ENCODE measurements at places on chromosomes 2 and 18.

DNA sequence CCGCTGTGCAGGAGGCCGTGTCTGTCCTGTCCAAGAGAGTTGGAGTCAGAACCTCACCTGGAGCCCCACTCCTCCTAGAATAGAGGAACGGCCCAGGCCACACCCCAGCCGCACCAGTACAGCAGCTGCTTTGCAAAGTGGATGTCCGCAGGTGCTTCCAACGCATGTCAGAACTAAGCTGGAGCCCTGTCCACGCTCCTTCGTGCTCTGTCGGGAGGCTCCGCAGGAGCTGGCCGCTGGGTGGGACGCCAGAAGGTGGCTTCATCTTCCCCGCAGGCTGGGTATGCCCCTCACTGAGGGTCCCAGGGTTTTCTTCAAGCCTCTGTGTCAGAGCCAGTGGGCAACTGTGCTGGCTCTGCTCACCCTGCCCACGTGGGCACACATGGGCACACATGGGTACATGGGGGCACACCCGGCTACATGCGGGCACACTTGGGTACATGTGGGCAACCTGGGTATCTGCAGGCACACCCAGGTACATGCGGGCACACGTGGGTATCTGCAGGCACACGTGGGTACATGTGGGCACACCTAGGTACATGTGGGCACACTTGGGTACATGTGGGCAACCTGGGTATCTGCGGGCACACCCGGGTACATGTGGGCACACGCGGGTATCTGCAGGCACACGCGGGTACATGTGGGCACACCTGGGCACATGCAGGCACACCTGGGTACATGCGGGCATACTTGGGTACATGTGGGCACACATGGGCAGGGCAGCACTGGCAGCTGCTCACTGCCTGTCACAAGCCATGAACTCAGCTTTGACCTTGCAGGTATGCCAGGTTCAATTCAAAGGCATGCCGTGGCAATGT lies 67.1 kb upstream of the CTDP1 start:
- DNase-seq, result no peak

DNA sequence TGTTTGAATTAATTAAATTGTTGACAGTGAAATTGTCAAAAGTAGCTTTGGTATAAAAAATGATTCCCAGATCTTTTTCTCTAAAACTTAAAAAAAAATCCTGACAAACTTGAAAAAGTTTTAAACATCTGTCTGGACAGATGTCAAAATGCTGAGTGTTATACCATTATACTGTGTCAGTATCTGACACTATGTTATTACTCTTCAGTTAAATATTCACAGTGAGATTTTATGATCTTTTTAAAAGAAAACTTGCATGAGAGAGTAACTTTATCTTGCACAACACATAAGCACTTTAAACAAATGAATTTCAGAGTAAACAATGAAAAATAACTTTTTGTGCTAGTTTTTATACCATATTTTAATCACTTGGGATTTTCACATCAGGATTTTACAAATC lies 167.4 kb downstream of the MEIS1 start:
- no peak for DNase-seq

- no peak for DNase-seq
Observed at GRCh38 chr2:46091004-46091403, 206.2 kb upstream of the EPAS1 start.

DNA sequence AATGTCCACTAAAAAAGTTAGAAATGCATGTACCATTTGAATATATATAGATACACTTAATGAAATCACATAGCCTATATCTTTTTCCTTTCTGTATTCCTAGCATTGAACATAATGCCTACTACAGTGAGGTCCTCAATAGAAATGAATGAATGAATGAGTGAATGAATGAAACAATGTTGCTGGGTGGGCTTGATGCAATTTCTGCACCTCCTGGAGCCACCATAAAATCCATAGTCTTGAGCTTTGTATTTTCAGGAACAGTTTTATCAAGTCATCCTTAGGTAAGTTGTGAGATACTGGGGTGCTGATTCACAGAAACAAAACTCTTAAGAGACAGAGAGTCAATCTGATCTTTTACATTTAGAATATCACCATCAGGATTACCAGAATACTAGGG lies 3.3 kb downstream of the CFAP53 start:
- no peak for DNase-seq

- DNase-seq, result no peak
Observed at GRCh38 chr2:165196411-165196810, 7.4 kb downstream of the SCN3A start.

DNA sequence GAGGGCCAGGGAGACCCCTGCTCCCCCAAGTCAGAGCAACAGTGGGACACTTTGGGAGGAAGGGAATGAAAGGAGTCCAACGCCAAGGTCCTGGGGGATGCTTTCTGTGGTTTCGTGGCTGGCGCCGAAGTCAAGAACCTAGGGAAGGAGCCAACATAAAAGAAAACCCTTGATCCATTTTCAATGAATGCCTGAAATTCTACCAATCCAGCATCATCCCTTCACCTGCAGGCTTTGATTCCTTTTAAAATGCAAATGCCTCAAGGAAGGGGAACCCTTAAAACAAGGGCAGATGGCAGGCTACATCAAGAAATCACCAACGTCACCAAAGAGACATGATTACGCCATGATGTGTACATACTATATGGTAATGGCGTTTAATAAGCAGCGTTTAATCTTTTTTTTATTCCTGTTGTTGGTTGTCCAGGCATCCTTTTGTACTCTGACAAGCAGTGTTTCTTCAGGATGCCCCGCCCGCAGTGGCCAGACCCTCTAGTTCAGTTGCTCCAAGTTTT lies 123.3 kb upstream of the SLC1A4 start:
- no peak for DNase-seq

DNA sequence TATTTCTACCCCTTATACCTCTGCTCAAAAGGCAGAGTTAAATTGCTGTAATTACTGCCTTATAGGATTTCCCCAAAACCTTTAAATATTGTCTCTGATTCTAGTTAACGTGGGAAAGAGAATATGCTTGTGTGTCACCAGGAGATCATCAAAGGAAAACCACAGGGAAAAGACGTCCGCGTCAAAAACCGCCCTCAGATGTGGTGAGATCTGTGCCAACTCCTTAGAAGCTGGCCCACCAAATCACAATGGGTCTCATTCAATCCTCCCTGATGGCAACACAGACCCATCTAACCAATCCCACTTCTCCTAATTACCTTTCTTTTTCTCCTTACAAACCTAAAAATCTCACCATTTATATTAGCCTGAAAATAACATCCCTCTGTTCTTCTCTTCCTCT lies 25.4 kb downstream of the VPS54 start:
- no peak for DNase-seq

DNA sequence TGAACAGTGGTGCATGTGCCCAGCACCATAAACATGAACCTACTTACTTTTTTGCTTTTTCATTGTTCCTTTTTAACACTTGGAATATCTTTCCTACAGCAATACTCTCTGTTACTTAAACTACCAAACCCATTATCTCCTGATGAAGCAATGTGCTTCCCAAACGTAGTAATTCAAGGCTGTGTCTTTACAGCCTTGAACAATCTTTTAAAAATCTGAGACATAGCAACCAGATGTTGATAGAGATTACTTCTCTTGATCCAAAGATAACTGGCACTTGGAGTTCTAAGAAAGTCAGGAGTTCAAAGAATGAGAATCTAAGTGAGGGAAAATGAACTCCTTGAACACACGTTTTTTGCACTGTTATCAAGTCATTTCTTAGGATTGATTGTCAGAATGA lies 40.4 kb downstream of the ATP8B1 start:
- no peak for DNase-seq

- DNase-seq, result no peak
Observed at GRCh38 chr18:44968336-44968735, 287.6 kb downstream of the SETBP1 start.

GRCh38 chr2:195536906-195537305 lies 120.1 kb upstream of the SLC39A10 start:
- DNase-seq, result no peak

DNA sequence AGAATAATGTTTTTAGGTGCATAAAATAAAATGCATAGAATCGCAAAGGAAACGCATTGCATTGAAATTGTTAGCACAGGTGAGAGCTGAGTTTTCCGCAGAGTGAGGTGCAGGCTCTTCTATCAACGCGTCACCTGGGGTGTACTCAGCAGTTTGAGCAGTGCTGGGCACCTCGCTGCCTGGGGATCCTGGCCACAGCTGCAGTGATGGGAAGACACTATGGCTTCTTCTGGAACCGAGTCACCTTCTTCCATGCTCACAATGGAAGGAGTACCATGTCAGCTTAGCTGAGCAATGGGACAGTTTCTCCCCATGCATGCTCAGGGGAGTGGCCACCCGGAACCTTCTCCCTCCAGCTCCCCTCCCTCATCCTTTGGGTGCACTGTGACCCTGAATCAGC lies 95.4 kb upstream of the OTOS start:
- DNase-seq, result no peak

- no peak for DNase-seq
Observed at GRCh38 chr2:239166201-239166834, 234.5 kb downstream of the HDAC4 start.

DNA sequence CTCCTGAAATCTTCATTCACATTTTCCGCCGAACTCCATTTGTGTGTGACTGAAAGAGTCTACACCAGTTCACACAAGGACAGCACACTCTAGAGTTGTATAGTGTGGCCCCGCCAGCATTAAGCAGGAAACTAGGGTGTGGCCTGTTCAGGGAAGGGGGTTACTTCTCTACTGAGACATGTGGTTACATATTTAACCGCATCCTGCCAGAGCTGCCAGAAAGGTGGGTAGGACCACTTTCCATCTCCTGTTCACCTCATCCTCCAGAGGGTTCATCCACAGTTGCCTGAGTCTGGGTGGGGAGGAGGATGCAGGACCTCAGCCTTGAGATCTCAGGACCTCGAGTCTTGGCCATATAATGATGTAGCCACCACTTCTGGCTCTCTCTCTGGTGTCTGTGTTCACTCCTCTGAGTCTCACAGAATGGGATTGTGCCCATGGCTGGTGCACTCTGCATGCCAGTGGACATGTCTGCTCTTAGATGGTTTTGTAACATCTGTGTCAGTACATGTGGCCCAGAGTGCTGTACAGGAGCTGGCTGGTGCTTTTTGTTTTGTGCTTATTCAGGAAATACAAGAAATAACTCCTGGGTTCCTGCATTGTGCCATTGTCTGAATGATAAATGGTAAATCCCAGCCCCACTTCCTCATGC lies 7.7 kb upstream of the SP140L start:
- no peak for DNase-seq

GRCh38 chr2:176419591-176420071 lies 150.4 kb downstream of the MTX2 start:
- DNase-seq, result no peak

DNA sequence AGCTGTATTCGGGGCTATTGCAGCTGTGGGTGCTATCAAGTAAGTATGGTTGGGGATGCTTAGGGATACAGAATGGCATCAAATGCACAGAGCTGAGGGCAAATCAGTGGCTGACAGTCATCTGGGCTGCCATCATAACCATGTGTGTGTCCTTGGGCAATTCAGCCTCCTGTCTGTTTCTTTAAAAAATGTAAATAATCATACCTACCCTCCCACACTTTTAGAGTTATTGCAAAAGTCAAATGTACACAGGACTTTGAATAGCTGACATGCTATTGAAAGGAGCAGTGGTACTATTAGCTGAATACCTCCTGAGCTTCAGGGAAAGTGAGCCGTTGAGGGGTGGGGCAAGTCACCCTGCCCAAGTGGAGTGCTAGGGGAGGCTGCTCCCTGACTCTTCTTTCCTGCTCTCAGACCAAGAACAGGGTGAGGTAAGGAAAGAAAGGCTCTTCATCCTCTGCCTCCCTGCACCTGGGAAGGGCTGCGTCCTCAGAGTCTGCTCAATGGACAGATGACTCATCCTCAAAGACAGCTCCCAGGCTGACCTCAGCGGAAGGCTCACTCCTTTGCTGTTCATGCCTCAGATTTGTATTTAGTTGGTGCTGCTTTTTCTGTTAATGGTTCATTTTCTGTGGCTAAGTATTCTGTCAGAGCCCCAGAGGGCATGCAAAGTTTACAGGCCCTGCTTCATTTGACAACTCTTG lies 54.9 kb upstream of the BZW1 start:
- DNase-seq, result no peak

DNA sequence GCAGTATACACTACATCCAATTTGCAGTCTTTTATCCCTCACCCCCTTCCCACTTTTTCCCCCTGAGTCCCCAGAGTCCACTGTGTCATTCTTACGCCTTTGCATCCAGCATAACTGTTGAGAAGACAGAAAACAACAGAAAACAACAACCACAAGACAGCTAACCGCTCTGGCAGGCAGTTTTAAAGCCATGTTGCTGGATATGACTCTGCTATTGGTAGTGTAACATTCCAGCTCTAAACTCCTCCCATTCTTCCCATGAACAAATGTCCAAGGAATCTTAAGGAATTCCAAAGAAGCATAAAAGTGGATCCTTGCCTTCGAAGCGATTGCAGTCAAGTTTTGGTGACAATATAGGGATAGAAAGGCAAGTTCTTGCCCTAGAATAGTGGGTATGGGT lies 599.1 kb downstream of the NYAP2 start:
- no peak for DNase-seq

DNA sequence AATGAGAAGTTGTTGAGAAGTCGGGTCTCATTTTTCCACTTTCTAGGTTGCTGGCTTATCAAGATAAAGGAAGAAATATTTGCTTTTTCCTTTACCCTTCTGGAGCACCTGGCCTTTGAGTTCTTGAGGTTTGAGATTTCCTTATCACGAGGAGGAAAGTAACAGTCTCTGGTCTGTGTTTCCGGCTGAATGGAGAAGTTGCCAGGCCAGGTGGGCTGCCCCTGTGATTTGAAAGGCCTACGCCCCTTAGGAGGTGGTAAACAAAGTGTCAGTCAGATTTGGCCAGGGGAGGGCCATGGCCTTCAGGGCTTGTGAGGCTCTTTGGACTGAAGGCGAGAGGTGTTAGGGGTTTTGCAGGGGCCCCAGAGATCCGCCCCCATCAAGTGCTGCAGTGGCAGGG lies 156.7 kb upstream of the HAAO start:
- DNase-seq, result no peak

GRCh38 chr2:1644427-1644826 lies 99.9 kb downstream of the PXDN start:
- no peak for DNase-seq

GRCh38 chr2:236719192-236719635 lies 149.6 kb downstream of the ACKR3 start:
- no peak for DNase-seq

- no peak for DNase-seq
Observed at GRCh38 chr2:28234807-28235206, 157.9 kb upstream of the FOSL2 start.

GRCh38 chr2:20352230-20352578 lies 1.6 kb upstream of the PUM2 start:
- DNase-seq, result no peak

DNA sequence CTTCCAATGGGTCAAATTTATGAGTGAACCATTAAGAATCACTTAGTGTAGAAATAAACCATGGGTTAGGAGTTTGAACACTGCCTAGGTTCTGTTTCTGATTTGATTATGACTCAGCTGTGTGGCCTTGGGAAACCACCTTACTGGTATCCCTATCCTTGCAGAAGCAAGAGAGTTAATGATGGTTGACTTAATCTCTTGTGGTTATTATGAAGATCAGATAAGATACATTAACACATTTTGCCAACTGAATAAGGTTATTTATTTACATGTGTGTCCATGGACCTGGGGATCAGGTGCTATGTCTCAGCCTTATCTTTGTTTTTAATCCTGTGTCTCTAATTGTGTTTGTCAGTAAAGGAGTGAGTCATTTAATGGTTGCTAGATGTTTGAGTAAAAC lies 5.4 kb upstream of the KCNJ13 start:
- DNase-seq, result no peak

GRCh38 chr18:76565238-76566173 lies 70.5 kb upstream of the ZNF516 start:
- DNase-seq, result no peak

- DNase-seq, result no peak
Observed at GRCh38 chr2:28580078-28580477, 84.2 kb downstream of the PLB1 start.

- DNase-seq, result no peak
Observed at GRCh38 chr18:74949611-74950010, 259.3 kb downstream of the PTGR3 start.
